Skin of body (tissue), 3 donors: ENCODE measurements at places on chromosomes 3 and 15.

DNA sequence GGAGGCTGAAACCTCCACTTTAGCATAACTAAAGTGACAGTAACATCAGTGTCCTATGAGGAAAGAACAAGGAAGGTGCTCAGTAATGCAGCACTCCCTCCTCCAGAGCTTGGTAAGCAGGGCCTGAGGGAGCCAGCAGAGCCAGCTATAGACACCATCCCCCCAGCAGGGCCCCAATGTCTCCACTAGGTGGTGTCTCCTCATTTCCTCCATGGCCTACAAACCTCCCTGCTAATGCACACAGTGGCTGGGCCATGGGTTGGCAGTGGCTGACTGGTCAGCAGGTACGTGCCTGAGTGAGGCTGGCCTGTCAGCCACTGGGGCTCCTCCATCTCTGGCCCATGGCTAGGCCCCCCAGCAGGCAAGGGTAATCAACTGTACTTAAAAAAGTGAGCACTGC, 13.6 kb downstream of the MRPS25 start:
- no peak for DNase-seq

DNA sequence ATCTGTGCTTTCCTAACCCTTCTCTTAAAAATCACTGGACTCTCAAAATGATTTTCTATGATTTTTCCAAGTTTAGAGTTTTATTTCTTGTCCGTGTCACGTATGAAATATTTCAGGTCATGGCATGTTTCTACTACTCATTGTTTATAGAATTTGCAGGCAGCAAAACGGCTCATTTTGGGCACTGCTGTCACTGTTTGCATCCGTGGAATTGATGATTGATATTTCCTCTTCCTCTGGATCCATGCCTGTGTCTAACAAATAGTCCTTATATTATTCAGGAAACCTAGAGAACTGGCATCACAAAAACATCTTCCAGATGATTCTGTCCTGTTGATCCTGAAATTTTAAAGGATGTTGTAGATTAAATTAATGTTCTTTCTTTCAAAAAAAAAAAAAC, 47.6 kb downstream of the LARS2 start:
- DNase-seq, result no peak

GRCh38 chr3:355622-356021, 159.1 kb downstream of the CHL1 start:
- no peak for DNase-seq

- no peak for DNase-seq
Measured at GRCh38 chr3:189561256-189561655, 69.9 kb upstream of the TP63 start.

DNA sequence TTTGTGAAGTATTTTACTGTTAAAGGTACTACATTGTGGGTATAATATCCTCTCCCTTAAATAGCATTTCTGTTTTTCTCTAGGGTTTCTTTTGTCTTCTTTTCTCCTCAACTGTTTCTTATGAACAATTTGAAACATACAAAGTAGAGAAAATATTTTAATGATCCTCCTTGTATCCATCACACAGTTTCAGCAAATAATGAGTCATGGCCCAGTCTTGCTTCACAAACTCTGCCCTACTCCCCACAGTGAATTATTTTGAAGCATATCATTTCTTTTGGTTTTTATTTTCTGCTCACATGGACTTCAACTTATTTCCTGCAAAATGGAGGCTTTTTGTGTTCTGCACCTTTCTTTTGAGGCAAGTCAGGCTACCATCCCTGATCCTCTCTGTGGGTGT, 6.1 kb upstream of the SCAANT1 start:
- no peak for DNase-seq

GRCh38 chr15:88681610-88682221, 42.9 kb downstream of the ISG20 start:
- DNase-seq, result no peak

DNA sequence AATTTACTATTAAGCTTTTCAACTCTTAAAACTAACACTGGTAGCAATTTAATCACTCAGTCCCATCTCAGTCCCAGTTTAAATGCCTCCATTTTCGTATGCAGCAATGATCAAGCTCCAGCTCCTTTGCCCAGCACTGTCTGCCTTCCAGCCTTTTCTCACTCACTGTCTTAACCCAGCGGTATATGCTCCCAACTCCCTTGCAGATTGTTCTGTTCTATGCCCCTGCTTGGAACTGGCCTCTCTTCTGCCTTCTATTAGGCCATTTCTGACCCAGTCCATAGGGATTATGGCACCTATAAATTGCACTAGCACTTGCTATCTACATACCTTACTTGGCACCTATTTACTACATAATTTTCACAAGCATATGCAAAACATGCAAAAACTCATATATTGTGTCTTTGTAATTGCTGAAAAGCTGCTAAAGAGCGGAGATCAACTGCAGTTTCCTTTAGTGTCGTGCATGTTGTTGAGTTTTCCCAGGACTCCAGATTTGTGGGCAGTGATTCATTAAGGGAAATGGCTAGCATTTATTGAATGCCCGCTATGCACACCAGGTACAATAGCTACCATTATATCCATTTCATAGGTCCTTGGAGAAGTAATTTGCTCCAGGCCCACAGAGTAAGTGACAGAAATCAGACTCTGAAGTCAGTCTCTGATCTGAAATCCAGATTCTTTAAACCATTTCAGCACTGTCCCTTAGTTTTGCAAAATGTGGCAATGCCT, 24.4 kb downstream of the CRBN start:
- no peak for DNase-seq

GRCh38 chr3:72123908-72124441, 339.0 kb upstream of the PROK2 start:
- peak; percentile 78 for DNase-seq

GRCh38 chr3:117228466-117228865, 518.9 kb downstream of the TUSC7 start:
- no peak for DNase-seq

DNA sequence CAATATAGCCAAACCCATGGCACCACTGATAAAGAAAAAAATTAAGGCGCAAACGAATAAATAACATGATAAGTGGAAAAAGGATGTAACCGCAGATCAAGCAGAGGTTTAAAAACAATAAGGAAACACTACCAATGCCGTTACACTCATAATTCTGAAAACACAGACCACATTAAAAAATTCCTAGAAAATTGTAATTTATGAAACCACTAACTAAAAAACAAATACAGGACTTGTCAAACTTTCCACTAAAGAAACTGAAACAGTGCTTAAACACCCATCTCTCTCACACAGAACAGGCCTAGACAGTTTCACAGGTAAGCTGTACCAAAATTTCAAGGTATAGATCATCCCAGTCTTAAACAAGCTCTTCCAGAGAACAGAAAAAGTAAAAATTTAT, 28.4 kb downstream of the PCSK6 start:
- DNase-seq, result no peak

- DNase-seq, result no peak
Measured at GRCh38 chr3:73706771-73707170, 82.0 kb upstream of the PDZRN3 start.

DNA sequence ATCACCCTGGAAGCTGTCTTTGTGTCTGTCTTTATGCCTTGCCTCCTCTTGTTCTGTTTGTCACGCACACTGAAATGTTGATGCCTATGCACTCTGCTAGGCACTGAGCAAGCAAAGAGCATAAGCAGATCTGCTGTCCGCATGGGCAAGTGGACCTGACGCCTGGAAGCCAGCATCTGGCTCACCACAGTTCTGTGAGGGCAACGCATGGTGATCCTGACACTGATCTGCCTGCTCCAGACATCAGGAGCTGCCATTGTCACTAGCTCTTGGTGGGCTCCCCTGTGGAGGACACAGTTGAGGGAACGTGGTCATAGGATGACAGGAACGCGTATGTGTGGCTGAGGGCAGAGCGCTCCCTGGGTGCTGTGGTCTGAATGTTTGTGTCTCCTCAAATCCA, 234.6 kb downstream of the ADAMTS17 start:
- no peak for DNase-seq

DNA sequence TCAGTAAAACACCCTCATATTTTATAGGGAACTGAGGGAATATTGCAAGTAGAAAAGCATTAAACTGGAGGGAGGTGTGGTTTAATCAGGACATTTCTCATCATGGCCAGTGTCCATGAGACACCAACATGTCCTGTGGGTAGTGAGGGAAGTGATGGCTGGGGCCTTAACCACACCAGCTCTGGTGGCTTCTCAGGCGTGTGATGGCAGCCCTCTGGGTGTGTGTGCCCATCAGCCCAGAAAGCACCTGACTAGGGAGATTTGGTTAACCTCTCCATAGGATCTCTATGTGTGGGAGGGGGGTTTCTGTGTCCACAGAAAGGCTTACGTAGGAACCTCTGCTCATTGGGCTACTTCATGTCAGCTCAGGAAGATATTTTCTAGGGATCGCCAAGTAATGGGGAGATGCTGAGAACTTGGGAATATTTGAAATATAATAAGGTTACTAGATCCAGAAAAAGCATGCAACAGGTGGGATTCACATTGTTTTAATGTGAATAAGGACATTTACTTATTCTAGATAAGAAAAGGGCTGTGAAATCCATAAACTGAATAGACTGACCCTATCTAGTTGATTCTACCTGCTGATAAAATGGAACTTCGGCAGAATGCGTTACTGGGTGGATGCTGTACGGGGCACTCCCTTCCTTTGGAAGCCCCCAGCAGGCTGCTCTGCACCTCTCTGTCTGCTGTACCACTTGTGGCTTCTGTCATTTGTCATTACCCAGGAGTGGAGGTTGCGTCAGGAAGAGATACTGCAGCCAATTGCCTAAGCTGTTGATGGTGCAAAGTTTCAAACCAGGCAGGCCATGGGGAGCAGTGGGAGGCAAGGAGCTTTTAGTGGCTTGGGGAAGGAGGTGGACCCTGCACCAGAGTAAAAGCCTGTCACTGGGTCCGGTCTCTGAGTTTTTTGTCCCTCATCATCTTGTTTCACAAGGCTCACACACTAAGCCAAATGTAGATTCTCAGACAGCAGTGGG, 21.5 kb downstream of the PDHB start:
- DNase-seq, result no peak

- no peak for DNase-seq
Measured at GRCh38 chr3:128432971-128433836, 33.5 kb downstream of the DNAJB8 start.

DNA sequence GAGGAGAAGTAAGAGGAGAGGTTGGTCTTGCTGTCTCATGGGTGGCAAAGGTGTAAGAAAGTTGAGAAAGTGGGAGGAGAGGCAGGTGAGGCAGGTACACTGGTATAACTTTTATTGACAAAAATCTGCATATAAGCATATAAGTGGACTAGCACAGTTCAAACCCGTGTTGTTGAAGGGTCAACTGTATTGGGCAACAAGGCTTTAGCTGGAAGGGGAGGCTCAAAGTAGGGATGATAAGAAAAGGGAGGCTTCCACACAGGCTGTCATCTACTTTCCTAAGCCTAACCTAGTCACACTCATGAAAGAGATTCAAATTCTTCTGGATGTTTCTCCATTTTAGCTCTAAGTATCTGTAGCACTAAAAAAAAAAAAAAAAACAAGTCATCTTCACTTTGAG, 188.1 kb upstream of the SEMA6D start:
- DNase-seq, result no peak

DNA sequence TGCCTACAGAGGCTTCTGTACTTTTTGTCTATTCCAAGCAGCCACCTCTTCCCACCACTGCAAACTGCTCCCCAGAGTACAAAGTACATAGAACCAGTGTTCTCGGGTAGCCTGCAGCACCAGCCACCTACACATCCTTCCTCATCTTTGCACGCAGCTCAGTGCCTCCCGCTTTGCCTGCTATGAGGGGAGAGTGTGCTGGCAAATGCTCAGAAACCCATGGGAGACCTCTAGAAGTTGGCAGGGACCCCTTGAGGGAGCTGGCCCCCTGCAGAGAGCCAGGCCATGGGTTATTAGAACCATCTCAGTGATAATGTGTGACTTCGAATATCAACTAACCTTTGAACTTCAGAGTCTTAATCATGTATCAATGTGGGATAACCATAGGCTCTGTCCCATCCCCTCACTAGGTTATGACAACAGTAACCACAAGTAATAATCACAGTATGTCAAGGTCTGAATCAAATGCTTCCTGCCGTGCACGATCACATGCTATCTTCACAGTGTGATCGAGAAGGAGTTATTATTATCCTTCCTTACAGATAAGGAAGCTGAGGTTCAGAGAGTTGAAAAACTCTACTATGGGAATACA, 22.8 kb upstream of the SMAD3 start:
- no peak for DNase-seq
